ENCODE measurements at places on chromosomes 3 and 15.
A peak's percentile ranks its signal among the peaks of the same experiment; 100 is the strongest.

GRCh38 chr3:148924562-148924961 is 59.5 kb downstream of the CPA3 start:
- no peak for DNase-seq

DNA sequence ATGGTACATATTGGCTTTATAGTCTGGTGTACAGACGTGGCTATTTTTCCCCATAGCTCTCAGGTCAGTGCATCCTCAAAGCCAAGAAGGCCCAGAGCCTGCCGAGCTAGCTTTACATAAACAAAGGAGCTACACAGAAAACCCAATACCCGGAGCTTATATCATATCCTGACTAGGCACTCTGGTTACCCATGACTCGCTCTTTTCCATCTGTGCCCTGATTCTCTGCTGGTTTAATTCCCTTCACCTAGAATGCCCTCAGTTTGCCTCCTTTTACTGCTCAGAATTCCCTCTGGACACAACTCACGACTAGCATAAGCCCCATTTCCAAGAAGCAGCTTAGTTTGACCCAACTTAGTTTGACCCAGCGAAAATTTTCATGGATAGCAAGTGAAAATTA is 110.8 kb downstream of the TIGIT start:
- no peak for DNase-seq

DNA sequence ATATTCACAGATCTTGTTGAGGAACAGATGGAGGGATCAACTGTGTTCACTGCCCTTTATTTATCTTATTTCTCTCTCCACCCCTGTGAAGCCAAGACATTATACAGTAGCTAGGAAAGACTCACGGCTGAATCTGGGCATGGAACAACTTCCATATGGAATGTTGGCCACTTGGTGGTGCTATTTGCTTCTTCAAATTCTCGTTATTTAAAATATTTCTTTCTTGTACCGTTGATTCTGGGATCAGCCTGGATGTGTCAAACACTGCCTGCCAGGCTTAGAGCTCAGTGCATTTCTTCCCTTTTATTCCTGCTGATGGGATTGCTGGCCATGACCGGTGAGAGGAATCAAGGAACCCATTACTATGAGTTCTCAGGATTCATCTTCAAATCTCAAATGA is 17.5 kb upstream of the GASK1A start:
- no peak for DNase-seq

DNA sequence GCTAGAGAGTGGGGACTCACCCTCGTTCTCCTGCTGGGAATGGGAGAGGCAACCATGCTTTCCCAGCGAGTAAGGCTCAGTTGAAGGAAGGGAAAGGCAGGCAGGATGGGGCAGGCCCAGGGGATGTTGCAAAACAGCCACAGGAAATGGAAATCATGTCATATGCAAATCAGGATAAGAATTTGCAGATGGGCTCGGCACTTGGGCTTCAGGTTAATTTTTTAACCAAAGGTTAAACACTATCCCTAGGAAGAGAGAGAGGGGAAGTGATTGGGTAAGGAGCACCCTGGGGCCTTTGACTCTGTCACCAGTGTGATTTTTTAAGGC is 14.6 kb upstream of the PLA2G4E start:
- DNase-seq = no peak

DNA sequence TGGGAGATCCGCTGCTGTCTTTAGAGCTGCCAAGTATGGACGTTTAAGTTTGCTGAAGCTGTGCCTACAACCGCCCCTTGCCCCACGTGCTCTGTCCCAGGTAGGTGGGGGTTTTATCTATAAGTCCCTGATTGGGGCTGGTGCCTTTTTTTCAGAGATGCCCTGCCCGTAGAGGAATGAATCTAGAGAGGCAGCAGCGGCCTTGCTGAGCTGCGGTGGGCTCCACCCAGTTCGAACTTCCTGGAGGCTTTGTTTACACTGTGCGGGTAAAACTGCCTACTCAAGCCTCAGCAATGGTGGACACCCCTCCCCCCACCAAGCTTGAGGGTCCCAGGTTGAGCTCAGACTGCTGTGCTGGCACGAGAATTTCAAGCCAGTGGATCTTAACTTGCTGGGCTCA is 83.4 kb upstream of the FGF7 start:
- no peak for DNase-seq

- DNase-seq = no peak
Measured at GRCh38 chr3:65614585-65614984, 424.1 kb downstream of the MAGI1 start.

- no peak for DNase-seq
Measured at GRCh38 chr3:39067286-39067685, 15.5 kb downstream of the WDR48 start.

GRCh38 chr3:52223449-52224408 is 1.7 kb downstream of the TLR9 start:
- no peak for DNase-seq

DNA sequence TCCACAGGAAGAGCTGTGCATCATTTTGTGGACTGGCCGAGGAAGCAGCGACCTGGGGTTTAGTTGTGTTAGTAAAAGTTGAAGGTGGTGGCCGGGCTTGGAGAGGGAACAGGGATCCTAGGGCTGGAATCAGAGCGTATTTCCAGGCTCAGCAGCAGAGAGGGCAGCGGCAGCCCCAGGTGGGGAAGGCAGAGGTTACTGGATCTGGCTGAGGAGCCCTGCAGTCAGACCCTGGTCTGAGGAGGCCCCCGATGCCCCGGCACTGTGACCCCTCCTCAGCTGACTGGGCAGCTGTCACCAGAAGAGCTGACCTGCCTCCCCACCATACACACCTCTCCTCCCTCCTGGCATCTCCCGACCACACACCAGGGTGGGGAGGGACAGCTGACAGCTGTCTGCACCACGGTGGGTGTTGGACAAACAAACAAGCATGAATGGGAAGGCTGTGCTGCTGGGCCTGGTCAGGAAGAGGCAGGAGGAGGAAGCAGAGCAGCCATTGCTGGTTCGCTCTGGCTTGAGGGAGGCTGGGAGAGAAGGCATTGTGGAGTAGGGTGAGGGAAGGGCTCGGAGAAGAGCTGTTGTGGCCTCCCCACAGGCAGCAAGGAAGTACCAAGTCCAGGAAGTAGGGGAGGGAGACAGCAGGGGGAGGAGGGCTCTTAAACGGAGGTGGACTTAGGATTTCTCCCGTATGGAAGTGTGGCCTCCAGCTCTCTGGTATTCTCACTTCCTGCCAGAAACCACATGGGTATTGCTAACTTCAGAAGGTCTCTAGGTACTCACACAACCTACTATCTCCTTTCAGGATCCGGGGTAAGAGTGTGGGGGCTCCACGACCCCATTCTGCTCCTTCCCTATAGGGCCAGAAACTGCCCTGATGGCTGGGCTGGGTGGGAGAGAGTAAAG is 49.5 kb upstream of the HACD2 start:
- no peak for DNase-seq

- no peak for DNase-seq
Measured at GRCh38 chr3:14602804-14603644, 48.5 kb upstream of the CCDC174 start.

DNA sequence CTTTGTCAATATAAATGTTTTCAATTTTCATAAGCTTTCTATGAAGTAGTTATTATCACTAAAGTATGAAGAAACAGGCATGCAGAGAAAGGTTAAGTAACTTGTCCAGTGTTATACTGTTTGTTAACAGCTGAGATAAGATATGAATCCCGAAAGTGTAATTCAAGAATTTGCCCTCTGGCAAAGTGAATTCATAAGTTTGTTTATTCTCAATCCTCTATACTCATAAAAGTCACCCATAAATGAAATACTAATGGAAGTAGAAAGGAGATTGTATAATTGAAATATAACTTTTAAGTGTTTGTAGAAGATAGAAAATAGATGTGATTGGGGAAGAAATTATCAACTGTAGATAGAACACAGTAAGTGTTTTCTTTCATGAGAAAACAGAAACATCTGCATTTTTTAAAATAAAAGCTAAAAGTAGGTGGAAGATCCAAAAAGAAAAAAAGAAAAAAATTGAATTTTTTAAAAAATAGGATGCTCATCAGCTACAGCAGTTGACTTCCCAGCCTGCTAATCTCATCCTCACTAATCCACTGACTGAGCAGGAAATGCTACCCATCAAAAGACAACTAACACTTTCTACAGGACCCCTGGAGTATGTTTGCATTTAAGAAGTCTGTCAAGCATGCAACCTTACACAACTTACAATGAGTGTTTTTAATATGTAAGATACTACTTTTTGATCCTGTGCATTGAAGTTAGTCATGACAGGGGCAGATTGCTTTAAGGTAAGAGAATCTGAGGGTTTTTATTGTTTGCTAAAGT is 878.1 kb downstream of the SI start:
- no peak for DNase-seq

- peak; percentile 43 for DNase-seq
Measured at GRCh38 chr15:72554471-72555425, 80.6 kb downstream of the ARIH1 start.

DNA sequence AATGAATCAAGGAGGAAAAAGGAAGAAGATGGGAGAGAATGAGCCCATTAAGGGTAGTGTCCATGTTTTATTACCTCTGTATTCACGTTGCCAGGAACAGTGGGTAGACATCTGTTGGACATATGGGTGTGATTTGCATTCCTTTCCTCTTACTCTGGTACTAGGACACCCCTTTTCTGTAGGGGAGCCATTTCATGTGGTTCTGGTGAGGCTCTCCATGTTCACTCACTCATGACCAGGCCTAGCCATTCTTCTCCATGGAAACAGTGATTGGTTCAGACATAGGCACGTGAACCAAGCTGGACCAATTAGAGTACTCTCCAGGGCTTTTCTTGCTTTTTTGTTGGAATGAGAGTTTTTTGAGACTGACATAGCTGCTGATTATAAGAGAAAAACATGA is 39.6 kb upstream of the PDCD6IP start:
- DNase-seq = no peak
